ENCODE measurements at places on chromosomes 6 and 20.

DNA sequence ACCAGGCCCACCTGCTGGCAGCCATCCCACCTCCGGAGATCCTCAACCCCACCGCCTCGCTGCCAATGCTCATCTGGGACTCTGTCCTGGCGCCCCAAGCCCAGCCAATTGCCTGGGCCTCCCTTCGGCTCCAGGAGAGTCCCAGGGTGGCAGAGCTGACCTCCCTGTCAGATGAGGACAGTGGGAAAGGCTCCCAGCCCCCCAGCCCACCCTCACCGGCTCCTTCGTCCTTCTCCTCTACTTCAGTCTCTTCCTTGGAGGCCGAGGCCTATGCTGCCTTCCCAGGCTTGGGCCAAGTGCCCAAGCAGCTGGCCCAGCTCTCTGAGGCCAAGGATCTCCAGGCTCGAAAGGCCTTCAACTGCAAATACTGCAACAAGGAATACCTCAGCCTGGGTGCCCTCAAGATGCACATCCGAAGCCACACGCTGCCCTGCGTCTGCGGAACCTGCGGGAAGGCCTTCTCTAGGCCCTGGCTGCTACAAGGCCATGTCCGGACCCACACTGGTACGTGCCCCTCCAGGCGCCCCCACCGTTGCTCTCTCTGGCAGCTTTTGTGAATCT, 1.1 kb downstream of the SNAI1 start:
- DNase-seq: no peak

- no peak for DNase-seq
Measured at GRCh38 chr6:1716868-1717267, 107.2 kb downstream of the FOXC1 start.

GRCh38 chr6:111976139-111976538, 77.8 kb upstream of the CCN6 start:
- DNase-seq: no peak

DNA sequence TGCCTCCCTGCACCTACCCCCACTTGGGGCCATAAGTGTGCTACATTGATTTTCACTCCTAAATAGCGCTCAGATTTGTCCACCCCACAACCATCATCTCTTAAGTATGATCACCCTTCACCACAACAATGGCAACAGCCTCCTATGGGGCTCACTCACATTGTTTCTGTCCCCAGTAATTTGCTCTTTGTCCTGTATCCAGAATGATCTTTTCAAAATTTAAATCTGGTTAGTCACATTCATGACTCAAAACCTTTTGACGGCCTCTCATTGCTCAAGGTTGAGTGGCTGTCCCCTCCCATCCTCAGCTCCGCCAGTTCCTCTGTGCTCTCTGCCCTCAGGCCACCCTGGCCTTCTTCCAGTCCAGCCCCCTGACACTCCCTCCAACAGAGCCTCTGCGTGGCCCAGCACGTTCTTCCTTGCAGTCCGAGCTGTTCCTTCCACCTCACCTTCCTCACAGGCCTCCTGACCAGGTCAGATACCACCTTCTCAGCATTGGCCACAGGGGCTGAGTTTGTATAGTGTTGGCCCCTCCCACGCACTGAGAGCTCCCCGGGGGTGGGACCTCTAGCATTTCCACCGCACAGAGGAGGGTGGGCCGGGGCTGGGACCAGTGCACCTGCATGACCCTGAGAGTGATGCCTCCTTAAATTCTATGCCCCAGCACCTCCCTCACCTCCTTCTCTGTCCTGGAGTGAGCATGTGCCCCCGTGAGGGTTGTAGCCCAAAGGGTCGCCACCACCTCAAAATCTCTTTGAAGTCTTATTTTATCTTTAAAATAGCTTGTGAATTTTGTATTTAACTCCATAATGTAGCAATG, 2.4 kb upstream of the PPP1R3G start:
- DNase-seq: no peak

GRCh38 chr6:167572841-167573271, 248.0 kb downstream of the TTLL2 start:
- DNase-seq: no peak

DNA sequence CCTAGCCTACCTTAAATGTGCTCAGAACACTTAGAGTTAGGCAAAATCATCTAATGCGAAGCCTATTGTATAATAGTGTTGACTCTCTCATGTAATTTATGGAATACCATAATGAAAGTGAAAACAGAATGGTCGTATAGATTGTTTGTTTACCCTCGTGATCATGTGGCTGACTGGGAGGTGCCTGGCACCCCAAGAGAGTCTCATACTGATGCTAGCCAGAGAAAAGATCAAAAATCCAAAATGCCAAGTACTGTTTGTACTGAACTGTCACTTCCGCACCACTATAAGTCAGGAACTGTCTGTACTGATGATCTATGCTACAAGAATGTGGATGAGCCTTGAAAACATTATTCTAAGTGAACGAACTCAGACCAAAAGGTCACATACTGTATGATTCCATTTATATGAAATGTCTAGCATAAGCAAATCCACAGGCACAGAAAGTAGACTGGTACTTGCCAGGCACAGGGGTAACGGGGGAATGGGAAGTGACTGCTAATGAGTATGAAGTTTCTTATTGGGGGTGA, 22.4 kb downstream of the ZMYND8 start:
- no peak for DNase-seq

- peak; percentile 68 for DNase-seq
Measured at GRCh38 chr6:48883116-48883515, 579.9 kb downstream of the MMUT start.

DNA sequence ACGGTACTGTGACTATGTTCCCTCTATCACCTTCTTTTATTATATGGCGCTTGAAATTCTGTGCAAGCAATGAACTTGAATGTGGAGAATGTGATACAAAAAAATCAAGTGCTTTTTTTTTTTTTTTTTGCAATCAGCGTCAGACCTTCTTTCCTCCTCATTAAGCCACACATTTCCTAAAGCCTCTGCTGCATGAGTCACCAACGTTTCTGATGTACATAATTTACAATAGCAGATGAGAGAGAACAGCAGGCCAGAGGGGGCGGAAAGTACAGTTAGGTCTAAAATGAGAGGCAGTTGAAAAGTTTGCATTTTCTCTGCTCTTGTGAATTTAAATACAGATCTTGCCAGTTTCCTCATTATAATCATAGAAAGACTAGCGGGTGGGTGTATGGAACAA, 114.6 kb upstream of the RIPOR2 start:
- DNase-seq: no peak

GRCh38 chr6:42338744-42339222, 112.9 kb downstream of the TRERF1 start:
- DNase-seq: no peak

Data from MM.1S (cell line).